ENCODE measurements at places on chromosomes 13 and 19.

GRCh38 chr13:98691360-98691759 is 61.1 kb downstream of the SLC15A1 start:
- no peak for DNase-seq

- DNase-seq: no peak
These were observed 242.1 kb downstream of the KLF5 start for GRCh38 chr13:73300718-73301425.

GRCh38 chr13:113074876-113075275 is 30.7 kb upstream of the F7 start:
- no peak for DNase-seq

GRCh38 chr19:50705422-50706019 is 14.1 kb downstream of the SHANK1 start:
- no peak for DNase-seq

DNA sequence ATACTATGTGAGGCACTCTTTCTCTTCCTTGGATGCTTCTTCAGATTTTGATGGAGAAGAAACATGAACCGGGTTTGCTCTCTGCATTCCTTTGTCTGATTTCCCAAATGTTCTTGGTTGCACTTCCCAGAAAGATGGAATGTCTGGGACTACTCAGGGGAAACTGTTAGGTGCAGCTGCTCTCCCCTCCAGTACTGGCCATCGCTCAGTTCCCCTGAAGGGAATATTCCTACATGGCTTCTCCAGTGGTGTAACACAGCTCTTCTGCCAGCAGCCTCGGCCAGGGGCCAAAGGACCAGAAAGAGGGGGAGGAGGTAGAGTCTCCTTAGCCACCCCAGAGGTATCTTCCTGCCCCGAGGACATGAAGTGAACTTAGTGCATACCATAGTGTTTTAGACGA is 33.5 kb upstream of the SPRY2 start:
- DNase-seq: peak; percentile 82

GRCh38 chr19:4295972-4296771 is 6.0 kb downstream of the TMIGD2 start:
- no peak for DNase-seq

DNA sequence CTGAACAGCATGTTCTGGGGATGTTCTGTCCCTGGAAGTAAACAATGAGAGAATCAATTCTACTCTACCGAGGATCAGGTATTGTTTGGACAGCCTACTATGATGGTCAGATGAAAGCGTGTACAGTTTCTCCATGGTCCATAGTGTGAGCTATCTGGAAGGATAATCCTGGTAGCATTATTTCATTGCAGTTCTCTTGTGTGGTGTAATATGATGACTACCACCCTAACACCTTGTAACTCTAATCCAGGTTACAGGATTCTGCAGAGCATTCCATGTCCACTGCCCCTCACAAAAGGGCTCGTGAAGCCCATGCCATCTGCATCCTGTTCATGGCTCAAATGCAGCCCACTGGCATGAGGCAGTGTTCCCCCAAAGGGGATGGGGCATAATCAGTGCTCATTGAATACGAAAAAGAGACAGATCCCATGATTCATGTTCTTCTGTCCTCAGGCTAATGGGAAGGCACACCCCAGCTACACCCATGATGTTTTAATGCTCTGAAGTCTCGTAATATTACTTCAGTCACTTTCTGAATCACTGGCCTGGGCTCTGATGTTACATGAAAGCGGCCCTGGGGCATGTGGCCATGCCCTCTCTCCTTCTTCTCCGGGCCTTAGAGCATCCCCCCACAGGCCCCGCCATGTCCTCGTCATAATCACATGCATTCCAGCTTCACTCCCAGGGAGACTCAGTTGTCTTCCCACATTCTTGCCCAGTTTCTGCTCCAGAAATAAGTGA is 68.4 kb downstream of the HSPH1 start:
- DNase-seq: no peak

DNA sequence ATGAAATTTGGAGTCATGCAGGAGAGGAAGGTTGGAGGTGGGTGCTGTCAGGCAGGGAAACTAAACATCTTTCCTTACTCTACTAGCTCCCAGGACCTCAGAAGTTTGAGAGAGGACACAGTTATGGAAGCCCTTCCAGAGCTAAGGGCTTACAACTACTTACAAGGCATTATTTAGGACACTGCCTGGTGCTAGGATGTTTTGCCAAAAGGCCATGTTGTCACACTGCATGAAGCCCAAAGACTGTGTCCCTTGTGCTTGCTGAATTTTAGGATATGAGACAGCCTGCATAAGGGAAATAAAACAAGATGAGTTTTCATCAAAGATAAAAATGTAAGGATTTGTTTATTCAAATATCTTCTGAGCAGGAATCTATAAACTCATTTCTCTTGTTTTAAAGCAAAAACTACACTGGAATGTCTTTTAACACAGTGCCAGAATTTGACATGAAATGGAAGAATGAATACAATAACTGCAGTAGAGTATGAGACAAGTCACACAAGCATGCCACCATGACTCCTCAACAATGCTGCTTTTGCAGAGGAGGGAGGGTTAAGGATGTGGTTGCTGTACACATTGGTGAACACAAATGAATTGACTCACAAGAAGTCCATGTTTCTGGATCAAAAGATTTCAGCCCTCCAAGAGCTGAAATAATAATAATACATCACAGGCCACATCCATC is 258.4 kb downstream of the SPRY2 start:
- DNase-seq: no peak

- DNase-seq: no peak
These were observed 2.9 kb downstream of the ARHGEF7 start for GRCh38 chr13:111117961-111118360.

DNA sequence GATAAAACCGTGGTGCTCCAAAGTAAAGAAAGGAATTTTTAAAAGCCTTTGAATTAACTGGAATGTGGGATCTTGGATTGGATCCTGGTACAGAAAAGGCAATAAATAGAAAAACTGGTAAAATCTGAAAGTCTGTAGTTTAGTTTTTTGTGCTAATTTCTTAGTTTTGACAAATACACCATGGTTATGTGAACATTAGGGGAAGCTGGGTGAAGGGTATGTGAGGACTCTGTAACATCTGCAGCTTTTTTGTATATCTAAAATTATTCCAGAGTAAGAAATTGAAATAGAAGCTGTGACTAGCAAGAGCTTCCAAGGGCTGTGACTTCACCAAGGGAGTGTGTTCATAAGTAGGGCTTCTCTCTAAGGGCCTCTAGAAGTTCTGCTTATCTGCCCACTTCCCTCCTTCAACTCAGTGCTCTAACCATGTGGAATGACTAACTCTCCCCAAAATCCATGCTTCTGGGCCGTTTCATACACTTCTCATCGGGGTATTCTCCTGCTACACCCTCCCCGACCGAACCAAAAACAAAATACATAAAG is 26.5 kb downstream of the ARHGAP35 start:
- no peak for DNase-seq

GRCh38 chr13:79226250-79226649 is 179.8 kb downstream of the RBM26 start:
- no peak for DNase-seq

GRCh38 chr13:57726981-57727380 is 95.4 kb downstream of the PCDH17 start:
- no peak for DNase-seq

DNA sequence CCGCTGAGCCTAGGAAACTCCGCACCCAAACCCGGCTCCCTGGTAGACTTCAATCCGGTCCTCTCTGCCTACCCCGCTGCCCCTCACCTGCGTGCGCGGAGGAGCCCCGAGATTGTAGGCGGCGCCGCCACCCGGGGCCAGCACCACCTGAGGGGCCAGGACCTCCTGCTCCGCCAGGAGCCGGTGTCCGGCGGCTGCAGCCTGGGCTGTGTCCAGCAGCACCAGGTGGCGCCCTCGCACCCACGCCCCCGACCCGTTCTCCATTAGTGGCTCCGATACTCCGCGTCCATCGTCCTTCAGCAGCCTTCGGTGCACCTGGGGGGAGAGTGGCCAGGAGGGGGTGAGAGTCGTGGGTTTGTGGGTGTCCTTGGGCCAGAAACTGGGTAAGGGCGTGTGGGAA is 18.5 kb downstream of the MAN2B1 start:
- DNase-seq: no peak

DNA sequence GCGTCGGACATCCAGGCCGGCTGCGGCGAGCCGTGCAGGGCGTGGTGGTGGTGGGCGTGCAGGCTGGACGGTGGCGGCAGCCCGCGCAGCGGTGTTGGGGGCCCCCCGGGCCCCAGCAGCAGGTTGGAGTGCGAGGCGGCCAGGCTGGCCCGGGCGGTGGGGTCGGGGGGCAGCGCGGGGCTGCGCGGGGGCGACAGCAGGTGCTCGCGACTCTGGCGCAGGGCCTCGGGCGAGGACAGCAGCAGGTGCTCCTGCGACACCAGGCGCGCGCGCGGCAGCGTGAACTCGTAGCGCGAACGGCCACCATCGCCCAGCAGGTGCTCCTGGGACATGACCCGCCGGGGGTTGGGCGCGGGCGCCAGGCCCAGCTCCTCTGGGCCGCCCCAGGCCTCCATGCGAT is 9.8 kb downstream of the SHISA7 start:
- no peak for DNase-seq

DNA sequence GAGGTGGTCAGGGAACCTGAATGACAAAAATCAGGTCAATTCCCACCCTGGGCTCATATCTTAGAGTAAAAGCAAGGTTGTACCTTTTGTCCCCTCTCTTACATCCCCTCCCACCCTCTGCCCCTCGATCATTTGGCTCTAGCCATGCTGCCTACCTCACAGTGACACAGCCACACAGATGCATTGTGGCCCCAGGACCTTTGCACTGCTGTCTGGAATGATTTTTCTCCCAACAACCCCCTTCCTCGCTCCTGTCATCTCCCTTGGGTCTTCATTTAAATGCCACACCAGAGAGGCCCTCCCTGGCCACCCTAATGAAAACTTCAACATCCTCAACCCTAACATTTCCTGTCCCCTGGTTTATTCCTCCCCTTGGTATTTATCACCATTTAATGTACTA is 4.3 kb downstream of the MYH14 start:
- no peak for DNase-seq

DNA sequence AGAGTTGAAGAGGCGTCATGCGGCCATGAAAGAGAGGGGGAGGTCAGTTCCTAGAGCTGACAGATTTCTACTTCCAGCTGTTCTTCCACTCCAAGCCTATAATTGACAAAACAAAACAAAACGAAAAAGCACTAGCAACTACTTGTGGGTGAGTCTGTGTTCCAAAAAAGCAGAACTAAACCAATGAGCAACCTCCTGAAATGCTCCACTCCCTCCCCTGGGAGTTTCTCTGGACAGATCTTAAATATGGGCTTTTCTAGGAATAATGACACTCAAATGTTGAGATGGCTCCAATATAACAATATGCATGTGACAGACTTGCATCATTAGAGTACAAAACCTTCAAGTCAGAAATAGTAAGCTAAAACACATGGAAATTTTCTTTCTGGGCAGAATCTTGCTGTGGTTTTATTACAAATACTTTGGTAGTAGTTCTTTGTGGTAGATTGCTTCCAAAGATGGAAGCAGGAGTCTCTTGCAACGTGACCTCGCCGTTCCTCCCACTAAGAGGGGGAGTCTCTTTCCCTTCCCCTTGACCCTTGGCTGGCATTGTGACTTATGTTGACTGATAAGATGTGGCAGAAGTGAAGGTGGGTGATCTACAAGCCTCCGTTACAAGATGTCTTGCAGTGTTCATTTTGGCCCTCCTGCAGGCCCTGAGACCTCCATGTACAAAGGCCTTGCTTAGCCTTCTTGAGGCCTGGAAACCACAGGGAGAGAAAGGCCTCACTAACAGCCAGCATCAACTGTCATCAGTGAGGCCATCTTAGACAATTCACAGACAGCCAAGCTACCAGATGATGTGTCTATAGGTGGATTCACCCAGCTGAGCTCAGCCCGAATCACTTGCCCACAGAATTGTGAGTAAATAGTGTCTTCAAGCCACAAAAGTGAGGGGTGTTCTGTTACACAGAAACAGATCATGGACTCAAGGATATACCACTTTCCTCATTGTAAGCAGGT is 173.1 kb upstream of the RFC3 start:
- no peak for DNase-seq

DNA sequence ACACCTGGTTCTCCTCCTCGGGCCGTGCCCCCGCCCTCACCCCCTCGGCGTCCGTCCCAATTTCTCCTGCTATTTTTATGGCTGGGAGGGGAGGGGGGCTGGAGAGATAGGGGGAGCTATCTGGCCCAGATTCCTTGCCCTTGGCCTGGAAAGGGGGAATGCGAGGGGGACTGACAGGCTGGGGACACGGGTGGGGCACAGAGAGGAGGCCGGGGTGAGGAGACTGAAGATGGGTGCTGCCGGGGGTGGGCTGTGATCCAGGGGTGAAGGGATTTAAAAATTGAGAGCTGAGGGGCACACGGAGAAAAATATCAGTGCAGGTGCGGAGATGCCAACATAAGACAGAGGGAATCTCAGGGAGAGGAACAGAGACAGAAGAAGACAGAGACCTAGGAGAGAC is 2.3 kb downstream of the PRKCG start:
- DNase-seq: no peak

DNA sequence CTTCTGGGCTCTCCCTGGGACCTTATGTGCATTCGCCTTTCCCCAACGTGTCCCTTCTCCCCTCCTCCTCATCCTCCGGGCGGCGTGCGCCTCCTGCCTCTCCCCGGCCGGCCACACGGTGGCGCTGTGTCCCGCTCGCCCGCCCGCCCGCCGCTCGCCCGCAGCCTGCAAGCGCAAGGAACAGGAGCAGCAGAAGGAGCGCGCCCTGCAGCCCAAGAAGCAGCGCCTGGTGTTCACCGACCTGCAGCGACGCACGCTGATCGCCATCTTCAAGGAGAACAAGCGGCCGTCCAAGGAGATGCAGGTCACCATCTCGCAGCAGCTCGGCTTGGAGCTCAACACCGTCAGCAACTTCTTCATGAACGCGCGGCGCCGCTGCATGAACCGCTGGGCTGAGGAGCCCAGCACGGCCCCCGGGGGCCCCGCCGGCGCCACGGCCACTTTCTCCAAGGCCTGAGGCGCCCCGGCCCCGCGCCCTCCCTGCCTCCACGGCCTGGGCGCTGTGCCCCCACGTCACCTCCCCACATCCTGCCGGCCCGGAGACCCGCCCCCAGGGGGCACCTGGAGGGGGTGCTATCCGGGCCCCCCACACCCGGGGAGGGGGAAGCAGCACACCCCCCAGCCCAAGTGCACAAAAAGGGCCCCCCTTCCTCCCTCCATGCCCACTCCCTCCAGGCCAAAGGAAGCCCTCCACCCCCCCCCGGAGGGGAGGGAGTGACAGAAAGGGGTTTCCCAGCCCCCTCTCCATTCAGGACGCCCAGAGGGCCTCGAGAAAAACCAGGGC is 21.9 kb downstream of the ONECUT3 start:
- DNase-seq: no peak

- DNase-seq: no peak
These were observed 43.9 kb downstream of the TNFSF13B start for GRCh38 chr13:108313382-108313781.

- no peak for DNase-seq
These were observed 392.5 kb downstream of the DIAPH3 start for GRCh38 chr13:59771272-59771671.

GRCh38 chr13:25783601-25784024 is 268.2 kb downstream of the SHISA2 start:
- no peak for DNase-seq

Measured in heart left ventricle (tissue), 16 donors.